ENCODE measurements at places on chromosomes 7 and 10.
A peak's percentile ranks its signal among the peaks of the same experiment; 100 is the strongest.

DNA sequence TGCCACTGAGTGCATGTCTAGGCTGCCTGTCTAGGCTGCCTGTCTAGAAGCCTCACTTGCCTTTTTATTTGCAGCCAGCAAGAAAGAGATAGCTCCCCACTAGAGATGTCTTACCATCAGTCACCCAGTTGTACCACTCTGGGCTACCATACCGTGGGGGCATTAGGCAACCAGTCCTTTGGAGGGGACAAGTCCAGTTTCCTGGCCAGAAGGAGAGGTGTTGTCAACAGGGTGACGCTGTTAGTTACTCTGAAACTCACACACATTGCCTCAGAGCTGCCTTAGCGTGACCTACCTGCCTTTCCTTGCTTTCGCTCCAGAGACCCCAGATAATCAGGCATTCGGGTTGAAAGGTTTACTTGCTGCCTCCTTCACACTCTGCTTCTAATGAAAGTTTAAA, 155.4 kb downstream of the CELF2 start:
- DNase-seq, result no peak

DNA sequence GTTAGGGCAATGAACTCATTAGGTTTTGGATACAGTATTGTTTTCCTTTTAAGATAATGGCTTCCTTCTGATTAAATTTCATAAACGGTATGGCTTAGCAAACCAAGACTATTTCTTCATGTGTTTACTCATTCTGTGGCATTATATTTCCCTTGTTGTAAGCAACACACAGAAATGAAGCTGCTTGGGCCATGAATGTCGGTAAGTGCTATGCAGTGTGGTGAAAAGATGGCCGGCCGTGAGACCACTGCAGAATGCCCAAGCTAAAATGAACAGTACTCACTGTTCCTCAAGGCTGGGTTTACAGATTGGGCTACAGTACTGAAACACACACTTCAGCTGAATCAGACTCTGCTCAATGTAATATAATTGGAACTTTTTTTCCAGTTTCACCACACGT, 8.1 kb downstream of the APBB1IP start:
- peak; percentile 15 for DNase-seq

DNA sequence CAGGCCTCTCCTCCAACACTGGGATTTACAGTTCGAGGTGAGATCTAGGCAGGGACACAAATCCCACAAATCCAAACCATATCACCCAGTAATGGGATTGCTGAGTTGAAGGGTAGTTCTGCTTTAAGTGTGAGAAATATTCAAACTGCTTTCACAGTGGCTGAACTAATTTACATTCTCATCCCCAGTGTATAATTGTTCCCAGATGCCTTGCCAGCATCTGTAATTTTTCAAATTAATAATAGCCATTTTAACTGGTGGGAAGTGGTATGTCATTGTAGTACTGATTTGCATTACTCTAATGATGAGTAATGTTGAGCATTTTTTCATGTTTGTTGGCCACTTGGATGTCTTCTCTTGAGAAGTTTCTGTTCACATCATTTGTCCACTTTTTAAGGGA, 592.8 kb upstream of the GRM3 start:
- no peak for DNase-seq

DNA sequence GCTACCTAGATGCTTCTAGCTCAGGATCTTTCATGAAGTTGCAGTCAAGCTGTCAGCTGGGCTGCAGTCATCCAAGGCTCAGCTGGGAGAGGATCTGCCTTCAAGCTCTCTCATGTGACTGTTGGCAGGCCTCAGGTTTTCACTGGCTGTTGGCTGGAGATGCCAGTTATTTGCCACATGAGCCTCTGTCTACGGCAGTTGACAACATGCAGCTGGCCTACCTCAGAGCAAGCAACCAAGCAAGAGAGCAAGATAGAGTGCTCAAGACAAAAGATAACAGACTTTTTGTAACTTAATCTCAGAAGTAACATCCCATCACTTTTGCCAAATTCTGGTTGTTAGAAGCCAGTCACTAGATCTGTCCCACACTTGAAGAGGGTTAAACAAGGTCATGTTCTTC, 125.8 kb downstream of the TPST1 start:
- no peak for DNase-seq

GRCh38 chr7:149171892-149172533, 23.3 kb upstream of the ZNF282 start:
- DNase-seq, result no peak

DNA sequence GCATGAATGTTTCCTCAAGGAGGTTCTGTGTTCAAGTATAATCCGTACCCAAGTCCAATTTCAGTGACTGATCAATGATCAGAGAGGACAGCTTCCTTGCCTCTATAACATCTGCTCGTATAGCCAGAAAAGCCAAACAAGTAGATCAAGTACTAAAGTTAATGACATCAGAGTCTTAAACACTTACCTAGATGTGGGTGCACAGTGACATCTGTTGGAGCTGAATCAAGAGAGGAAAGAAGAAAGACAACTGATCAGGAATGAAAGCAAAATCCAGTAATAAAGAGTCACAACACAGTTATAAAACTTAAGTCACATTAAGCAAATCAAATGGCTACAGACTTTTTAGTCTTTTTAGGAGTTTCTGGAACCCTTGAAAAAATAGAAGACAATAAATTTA, 236.5 kb downstream of the RELN start:
- DNase-seq, result no peak

- DNase-seq, result peak; percentile 61
Measured at GRCh38 chr10:75617485-75618155, 186.2 kb downstream of the LRMDA start.

GRCh38 chr10:67257427-67258144, 331.8 kb downstream of the LRRTM3 start:
- DNase-seq, result no peak

DNA sequence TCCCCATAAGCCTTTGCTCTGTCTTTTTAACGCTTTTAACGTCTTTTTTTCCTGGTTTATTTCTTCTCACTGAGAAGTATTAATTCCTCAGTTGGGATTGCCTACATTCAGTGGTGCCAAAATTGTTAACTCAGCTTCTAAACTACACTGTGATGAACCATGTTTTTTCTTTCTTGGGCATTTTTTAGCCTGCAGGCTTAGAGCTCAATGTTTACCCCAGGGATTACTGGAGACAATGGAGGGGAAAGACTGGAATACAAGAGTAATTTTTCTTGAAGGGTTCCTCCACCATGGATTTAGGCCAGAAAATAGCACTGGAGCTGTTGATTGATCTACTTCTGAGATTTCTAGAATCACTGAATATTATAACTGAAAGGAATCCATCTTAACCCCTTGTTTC, 19.8 kb downstream of the STAMBPL1 start:
- DNase-seq, result no peak

DNA sequence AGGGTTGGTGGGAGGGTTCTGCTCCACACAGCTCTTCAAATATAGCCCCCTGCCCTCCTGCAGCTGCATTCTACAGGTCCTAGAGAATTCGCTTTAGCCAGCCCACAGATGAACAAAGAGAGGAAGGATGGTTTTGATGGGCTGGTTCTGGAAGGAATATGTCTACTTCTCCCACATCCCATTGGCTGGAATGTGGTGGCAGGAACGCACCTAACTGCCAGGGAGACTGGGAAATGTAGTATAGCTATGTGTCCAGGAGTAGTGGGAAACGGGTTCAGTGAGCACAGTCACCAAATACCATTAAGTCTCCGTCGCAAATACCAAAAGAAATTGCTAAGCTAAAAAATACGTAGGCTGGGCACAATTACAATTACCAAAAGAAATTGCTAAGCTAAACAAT, 7.3 kb upstream of the PTER start:
- no peak for DNase-seq

GRCh38 chr10:72552857-72553256, 73.0 kb downstream of the MICU1 start:
- DNase-seq, result peak; percentile 65

DNA sequence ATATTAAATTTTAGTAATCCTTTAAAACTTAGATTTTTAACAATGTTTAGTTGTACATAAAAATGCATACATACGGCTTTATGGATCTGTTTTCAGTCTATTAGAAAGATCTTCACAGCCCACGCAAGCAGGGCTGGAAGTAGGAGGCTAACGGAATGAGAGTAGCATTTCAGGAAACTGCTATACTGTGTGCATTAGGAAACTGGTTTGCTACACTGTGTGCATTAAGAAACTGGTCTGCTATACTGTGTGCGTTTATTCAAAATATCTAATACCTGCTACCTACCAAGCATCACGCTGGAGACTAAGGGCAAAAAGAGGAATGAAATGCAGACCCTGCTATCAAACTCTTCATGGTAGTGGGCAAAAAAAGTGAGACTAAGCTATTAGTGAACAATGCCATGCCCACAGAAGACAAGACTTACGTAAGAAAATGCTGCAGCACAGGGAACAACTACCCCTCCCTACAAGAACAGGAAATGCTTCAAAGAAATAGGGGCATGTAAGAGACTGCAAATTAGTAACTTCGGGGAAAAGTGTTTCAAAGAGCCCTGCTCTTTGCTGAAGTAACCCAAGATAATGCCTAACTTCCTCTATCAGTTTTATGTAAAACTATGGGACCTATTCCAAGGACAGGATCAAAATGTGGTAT, 11.3 kb downstream of the RAB11FIP2 start:
- DNase-seq, result peak; percentile 73

- DNase-seq, result no peak
Measured at GRCh38 chr7:91046322-91047089, 217.7 kb upstream of the FZD1 start.

- DNase-seq, result no peak
Measured at GRCh38 chr7:3312583-3312982, 11.5 kb downstream of the SDK1 start.

- no peak for DNase-seq
Measured at GRCh38 chr10:43173120-43173519, 34.9 kb downstream of the CSGALNACT2 start.

- no peak for DNase-seq
Measured at GRCh38 chr7:74573512-74573911, 84.0 kb upstream of the GTF2I start.

DNA sequence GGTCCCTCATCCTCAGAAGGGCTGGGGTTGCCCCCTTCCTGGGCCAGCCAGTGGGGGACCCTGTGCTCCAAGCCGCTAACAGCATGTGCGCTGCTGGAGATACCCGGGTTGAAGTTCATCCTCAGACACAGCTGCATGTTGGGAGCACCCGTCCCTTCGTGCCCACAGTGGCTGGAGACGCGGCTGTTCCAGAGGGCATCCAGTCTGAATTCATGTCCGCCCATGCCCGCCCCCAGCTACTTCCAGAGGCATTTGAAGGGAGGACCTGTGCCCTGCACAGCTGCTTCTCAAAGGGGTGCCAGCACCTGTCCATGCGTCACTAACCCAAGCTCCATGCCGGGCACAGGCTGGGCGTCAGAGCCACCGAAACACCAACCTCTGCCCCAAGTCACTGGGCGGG, 68.1 kb upstream of the ADGRA1 start:
- no peak for DNase-seq

DNA sequence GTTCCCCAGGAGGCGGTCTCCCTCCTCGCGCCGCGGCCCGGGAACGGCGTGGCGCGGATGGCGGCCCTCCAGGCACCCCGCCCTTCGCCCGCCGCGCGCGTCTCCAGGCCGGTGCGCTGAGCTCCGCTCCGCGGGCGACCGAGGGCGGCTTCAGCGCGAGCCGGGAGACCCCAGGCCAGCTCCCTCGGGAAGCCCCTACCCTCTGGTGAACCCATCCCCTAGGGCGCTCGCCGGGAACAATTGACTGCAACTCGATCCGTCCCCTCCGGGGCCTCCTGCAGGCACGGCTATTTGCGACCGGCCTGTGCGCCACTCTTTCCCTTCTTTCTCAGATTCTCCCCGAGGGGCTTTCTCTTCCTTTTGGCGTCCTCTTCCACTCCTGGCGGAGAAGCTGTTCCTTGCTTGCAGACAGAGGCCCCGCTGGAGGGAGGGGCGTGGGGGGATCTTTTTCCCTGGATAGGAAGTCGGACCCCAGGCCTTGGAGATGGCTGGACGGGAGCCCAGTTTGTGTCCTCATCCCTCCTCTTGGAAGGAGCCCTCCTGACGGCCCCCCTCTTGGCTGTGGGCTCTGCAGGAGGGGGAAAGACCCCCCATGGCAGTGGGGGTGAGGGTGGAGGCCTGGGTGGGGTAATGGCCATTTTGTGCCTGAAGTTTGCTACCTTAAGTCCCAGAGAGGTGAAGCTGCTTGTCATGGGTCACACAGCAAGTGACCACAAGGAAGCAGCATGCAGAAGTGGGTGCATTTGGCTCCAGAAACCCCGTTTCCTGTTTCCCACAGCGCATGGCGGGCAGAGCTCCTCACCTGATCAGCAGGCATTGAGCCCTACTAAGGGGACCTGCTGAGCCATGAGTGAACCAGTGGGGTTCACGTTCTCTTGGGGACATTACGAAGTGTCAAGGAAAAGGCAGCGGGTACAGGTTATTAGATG, 171.2 kb upstream of the TNRC18 start:
- peak; percentile 42 for DNase-seq

DNA sequence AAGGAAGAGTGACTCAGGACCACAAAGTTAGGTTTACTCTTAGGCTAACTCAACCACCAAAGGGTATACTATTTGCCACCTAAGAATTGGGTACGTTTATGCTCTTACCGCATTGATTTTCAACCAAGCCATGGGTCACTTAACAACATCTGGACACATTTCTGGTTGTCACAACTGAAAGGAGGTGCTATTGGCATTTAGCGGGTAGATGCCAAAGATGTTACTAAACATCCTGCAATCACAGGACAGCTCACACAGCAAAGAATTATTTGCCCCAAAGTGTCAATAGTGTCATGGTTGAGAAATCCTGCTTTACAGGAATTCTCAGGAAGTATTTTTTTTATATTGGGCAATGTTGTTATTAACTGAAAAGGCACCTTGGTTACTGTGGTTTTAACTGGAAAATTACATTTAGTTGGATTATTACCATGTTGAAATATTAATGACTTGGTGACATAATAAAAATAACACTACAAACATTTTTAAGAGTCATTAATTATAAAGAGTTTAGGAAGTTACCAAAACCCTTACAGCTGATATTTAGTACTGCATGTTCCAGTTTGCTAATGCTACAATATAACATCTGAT, 185.0 kb upstream of the TMEM196 start:
- DNase-seq, result peak; percentile 60

DNA sequence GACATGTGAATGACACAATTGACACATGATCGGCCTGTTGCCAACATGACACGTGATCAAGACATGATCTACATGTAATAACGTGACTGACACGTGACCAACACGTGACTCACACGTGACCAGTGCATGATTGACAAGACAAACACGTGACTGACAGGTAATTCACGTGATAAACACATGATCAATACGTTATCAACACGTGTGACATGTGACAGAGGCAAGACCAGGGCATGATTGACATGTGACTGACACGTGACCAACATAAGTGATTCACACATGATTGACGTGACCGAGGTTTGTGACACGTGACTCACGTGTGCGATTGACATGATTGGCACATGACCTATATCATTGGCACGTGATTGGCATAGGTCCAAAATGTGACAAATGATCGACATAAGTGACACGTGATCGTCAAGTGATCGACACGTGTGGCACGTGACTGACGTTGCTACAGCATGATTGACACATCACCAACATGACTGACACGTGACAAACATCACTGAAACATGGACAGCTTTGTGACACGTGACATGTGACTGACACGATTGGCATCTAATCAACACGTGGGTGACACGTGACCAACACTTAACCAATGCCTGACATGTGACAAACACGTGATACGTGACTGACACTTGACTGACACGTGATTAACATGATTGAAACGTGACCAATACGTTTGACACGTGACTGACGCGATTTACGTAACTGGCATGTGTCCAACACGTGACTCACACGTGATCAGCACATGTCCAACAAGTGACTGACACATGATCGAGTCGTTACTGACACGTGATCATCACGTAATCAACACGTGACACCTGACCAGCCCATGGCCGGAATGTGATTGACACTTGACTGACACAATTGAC, 23.0 kb downstream of the CRPPA start:
- no peak for DNase-seq

GRCh38 chr10:131767716-131768115, 133.1 kb upstream of the PPP2R2D start:
- DNase-seq, result no peak
